Peyer's patch (tissue), 4 donors: ENCODE measurements at places on chromosomes 1 and 21.

DNA sequence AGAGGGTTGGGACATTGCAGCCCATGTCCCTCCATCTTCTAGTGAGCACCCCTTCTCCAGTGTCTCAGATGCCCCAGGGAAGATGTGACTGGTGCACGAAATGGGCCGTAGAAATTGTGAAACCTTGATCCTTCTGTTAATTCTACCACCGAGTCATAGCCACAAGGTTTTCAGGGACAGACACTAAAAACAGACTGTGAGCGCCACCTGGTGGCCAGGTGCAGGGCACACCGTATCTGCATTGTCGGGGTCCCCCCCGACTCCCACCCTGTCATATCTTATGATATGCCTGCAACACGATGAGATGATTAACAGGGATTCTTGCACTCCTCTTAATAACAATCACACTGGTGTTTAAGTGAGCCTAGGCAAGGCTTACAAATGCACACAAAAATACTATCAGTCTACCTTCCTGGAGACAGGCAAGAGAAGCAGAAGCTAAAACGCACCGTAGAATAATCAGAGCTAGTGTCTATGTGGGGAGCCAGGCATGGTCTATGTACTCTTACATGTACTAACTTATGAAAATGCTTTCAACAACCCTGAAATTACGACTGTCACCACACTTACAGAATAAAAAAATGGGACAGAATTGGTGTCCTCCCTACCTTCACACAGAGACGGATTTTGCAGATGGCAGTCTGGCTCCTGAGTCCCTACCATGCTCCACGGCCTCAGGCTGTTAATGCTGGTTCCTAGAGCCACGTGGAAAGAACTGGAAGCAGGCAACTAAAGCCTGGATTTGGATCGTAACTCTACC, 57.9 kb downstream of the FHAD1 start:
- DNase-seq = peak; percentile 45

DNA sequence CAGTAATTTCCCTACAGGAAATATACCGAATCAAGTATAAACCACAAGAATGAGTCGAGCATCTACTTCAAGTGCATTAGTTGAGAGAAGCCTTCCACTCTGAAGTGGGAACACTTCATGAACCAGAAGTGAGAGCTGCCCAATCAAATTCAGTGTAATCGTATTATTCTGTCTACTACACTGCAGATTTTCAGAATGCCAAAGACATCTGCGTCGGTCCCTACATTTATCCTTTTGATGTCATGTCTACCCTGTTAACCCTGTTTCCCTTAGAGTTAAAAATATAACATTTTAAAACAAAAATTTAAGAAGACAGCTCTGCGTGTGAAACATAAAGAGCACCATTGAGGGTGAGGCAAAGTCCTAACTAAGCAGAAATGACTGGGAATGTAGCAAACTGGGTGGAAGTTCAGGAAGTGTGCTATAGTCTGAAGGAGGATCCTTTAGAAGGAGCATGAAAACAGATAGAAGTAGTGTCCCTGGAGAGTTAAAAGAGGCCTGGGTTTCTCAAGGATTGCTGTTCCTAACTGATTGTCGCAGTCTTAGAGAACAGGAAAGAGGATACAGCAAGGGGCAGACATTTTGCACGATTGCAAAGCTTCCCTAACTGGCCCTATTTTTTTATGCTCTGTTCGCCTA, 291.2 kb downstream of the PTPRC start:
- no peak for DNase-seq

- no peak for DNase-seq
Observed at GRCh38 chr1:71796006-71796405, 486.3 kb downstream of the NEGR1 start.

GRCh38 chr1:30955448-30956015, 47.0 kb upstream of the SDC3 start:
- no peak for DNase-seq

- DNase-seq = no peak
Observed at GRCh38 chr1:184014271-184014670, 23.3 kb downstream of the COLGALT2 start.

GRCh38 chr1:39076127-39076798, 50.1 kb downstream of the NDUFS5 start:
- no peak for DNase-seq

DNA sequence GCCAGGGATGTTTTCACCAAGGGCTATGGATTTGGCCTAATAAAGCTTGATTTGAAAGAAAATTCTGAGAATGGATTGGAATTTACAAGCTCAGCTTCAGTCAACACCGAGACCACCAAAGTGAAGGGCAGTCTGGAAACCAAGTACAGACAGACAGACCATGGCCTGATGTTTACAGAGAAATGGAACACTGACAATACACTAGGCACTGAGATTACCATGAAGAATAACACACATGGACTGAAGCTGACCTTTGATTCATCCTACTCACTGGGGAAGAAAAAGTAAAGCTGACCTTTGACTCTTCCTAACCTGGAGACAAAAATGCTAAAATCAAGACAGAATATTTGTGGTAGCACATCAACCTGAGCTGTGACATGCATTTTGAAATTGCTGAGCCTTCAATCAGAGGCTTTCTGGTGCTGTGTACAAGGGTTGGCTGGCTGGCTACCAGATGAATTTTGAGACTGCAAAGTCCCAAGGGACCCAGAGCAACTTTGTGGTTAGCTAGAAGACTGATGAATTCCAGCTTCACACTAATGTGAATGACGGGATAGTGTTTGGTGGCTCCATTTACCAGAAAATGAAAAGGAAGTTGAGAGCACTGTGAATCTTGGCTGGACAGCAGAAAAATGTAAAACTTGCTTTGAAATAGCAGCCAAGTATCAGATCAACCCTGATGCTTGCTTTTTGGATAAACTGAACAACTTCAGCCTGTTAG, 190.4 kb upstream of the KCTD3 start:
- no peak for DNase-seq

DNA sequence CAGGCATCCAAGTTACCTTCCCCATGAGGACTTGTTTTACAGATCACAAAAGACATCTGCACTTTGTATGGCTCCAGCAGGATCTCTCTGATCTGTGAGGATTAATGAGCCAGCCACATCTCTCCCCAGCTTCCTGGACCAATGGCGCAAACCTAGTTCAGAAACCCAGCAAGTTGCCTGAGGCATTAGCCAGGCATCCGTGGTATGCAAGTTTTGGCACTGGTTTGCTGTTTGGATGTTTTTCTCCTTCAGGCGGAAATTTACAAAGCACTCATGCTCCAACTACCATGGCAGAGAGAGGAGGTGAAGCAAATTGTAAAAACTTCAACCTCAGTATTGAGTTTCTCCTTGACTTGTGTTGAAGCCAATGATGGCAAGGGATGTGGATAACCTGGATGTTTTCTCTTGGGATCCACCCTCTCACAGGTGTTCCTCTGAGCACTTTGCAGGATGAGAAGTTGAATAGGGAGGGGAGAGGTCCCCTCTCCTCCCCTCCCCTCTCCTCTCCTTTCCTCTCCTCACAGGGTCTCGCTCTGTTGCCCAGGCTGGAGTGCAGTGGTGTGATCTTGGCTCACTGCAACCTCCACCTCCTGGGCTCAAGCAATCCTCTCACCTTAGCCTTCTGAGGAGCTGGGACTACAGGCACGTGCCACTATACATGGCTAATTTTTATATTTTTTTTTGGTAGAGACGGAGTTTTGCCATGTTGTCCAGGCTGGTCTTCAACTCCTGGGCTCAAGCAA, 25.6 kb upstream of the ENO1 start:
- no peak for DNase-seq

DNA sequence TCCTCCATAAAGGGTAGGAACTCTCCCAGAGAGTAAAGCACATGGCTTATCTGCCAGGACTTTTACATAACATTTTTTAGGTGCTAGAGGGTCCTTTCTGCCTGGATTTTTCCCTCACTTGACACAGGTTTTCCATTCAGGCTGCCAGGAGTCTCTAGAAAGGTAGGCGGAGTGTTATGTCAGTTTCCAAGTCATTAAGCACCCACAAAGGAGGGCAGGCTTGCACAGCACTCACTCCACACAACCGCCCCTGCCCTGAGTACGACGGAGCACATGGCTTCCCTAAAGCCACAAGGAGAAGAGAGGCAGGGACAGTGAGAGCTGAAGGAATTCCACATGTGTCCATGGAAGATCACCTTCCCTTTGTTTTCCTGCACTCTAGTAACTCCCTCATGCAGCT, 55.7 kb downstream of the CAPZB start:
- DNase-seq = no peak

DNA sequence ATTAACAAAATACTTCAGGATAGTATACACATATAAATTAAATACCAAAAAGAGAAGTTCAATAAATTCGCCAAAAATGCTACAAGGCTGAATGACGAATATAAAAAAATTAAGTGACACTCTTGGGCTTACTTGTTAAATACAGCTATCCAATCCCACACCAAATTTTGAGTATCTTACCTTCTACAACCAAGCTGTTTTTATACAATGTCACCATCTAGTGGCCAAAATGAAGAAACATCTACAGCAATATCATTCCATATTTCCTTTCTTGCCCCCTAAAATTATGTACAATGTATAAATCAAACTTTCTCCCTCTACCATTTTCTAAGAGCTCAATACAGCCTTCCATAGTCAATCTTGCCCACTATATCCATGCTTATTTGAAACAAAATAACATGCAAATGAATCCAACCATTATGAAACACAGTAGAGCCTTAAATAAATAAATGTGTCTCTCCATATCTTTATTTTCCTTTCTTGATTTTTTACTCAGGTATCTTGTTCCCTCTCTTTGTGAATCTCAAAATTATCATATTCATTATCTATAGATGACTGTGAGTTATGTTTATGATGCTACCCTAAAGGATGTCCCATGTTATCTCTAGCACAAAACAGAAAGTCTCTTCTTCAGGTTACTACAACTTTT, 86.3 kb downstream of the ACBD6 start:
- no peak for DNase-seq

- no peak for DNase-seq
Observed at GRCh38 chr1:65939636-65940035, 146.9 kb downstream of the PDE4B start.

GRCh38 chr1:2469103-2469940, 6.8 kb upstream of the PLCH2 start:
- DNase-seq = no peak

DNA sequence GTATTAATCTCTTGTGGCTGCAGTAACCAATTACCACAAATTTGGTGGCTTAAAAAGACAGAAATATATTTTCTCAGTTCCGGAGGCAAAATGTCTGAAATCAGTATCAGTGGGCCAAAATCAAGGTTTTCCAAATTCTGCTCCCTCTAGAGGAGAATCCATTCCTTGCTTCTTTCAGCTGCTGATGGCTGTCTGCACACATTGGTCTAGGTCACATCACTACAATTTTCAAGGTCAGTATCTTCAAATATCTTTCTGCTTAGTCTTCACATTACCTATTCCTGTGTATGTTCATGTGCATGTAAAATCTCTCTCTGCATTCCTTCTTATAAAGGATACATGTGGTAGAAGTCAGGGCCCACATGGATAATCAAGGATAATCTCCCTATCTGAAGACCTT, 999.4 kb downstream of the KCNT2 start:
- DNase-seq = no peak

- peak; percentile 78 for DNase-seq
Observed at GRCh38 chr1:248802454-248802853, 23.3 kb downstream of the SH3BP5L start.

- DNase-seq = no peak
Observed at GRCh38 chr1:166852918-166853317, 13.6 kb downstream of the POGK start.

- DNase-seq = no peak
Observed at GRCh38 chr1:2781627-2782026, 19.9 kb downstream of the TTC34 start.

- DNase-seq = no peak
Observed at GRCh38 chr1:180926164-180926981, 13.7 kb downstream of the KIAA1614 start.

DNA sequence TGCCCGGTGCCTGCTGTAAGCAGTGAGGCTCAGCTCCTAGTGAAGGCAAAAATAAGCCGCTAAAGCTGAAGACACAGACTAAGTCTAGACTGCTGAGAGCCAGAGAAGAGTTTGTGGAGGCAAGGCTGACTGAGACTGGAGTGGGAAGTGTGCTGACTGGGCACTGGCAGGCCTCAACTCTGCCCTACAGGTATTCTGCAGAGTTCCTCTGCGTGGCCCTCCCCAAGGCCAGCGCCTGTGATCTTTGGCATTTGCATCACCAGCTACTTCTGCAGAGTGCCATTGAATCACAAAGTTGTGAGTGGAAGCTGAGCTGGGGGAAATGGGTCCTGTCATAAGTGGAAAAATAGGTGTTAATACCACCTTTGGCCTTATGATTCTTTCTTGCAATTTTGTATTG, 905.7 kb downstream of the PLA2G4A start:
- no peak for DNase-seq

DNA sequence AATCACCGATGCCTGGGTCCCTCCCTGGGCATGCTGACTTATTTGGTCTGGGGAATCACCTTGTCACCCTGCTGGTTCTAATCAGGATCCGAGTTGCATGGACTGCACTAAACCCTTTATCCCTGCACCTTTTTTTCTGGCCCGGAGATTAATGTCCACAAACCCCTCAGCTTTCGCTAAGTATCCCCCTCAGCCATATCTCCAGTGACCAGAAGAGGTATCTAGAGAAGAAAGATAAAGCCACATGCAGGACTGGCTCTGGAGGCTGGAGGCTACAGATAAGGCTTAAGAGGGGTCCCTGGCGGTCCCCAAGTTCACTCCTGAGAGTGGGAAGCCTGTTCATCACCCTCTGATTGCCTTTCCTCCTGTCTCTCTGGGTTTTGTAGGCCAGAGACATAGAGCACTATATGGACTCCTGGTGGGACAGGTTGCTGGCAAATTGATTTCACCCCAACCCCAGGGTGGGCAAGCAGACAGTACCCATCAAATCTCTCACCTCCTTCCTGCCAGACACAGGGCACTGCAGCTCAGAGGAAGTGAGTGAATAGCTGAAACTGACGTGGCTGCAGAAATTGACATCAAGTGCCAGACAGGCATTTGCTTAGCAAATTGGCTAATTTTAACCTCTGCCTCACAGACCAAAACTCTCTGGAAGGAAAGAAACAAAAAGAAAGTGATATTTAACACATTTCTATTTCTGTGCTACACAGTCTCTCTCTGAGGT, 38.8 kb downstream of the HMGB4 start:
- no peak for DNase-seq

GRCh38 chr1:205262731-205263171, 35.0 kb downstream of the TMCC2 start:
- DNase-seq = no peak

GRCh38 chr1:151639466-151639865, 27.6 kb downstream of the SNX27 start:
- DNase-seq = no peak

- peak; percentile 17 for DNase-seq
Observed at GRCh38 chr1:180173952-180174351, 19.3 kb downstream of the QSOX1 start.

DNA sequence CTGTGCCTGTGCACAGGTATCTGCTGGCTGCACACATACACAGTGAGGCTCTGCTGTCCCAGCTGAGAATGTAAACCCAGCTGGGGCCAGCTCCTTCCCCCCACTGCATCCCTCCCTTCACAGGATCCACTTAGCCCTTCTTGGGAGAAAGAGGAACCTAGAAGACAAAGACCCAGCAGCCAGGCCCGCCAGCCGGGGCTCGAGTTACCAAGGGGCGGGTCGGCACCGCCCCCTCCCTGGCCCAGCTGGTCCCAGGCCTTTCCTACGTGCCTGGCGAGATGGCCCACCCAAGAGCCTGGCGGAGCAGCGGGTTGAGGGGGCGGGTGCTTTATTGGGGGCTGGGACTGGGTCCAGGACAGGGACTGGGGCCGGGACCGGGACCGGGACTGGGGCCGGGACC, 2.1 kb downstream of the SH3BGRL3 start:
- no peak for DNase-seq

- no peak for DNase-seq
Observed at GRCh38 chr1:110487726-110488125, 31.2 kb downstream of the KCNA10 start.

- no peak for DNase-seq
Observed at GRCh38 chr1:76336931-76337371, 262.4 kb downstream of the ST6GALNAC3 start.
